IMR-90 (cell line): ENCODE measurements at places on chromosomes 6 and 20.
A peak's percentile ranks its signal among the peaks of the same experiment; 100 is the strongest.

DNA sequence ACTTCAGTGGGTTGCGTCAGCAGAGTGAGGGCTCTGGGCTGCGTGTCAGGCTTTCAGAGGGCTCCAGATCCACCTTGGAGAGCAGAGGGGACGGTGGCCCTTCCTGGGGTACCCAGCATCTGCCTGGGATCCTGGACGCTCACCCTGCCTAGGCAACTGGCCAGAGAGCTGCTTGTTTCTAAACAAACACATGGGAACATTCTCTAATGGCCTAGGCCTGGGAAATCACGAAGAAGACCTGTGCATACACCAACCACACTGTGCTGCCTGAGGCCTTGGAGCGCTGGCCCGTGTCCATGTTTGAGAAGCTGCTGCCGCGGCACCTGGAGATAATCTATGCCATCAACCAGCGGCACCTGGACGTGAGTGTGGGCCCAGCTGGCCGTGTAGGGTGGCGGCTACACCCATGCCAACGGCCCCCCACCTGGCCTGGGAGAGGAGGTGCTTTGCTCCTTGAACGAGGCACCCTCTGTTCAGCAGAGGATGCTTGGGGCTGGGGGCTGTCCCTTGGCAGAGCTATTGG is 32.2 kb downstream of the PYGB start:
- no peak for DNase-seq

- DNase-seq: no peak
These were observed 725.5 kb downstream of the TBC1D32 start for GRCh38 chr6:120608826-120609225.

DNA sequence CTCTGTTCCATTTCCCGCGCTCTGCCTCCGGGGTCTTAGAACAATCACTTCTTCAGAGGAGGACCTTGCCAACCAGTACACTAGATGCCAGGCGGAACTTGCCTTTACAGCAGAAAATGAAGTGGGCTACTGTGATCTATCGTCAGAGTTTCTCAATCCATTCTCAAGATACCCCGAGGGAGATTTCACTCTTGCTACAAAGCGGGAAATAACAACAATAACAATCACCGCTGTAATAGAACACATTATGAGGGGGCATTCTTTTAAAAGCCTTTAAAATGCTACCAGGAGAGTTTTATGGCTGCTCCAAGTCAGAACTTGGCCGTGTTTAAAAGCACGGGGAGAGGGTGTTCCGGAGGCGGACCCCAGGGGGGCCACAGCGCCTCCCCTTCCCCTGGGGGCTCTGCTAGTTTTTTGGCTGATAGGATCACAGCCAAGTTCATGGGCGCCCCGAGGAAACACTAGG is 617.0 kb upstream of the AGPAT4 start:
- DNase-seq: no peak

- DNase-seq: peak; percentile 36
These were observed 54.4 kb upstream of the CEP85L start for GRCh38 chr6:118705544-118706491.

DNA sequence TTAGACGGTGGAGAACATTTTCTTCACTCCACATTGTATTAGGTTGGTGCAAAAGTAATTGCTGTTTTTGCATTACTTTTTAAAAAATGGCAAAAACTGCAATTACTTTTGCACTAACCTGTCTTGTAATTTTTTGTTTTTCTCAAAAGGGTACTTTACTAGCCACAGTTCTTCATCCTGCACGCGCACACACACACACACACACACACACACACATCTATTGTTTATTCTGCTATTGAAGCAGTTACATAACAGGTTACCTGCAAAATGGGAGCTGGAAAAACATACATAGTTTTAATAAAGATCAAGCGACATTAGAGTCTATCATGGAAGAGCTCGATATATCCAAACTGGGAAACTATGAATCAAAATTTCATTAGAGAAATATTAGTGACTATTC is 235.2 kb downstream of the SIM1 start:
- DNase-seq: no peak

DNA sequence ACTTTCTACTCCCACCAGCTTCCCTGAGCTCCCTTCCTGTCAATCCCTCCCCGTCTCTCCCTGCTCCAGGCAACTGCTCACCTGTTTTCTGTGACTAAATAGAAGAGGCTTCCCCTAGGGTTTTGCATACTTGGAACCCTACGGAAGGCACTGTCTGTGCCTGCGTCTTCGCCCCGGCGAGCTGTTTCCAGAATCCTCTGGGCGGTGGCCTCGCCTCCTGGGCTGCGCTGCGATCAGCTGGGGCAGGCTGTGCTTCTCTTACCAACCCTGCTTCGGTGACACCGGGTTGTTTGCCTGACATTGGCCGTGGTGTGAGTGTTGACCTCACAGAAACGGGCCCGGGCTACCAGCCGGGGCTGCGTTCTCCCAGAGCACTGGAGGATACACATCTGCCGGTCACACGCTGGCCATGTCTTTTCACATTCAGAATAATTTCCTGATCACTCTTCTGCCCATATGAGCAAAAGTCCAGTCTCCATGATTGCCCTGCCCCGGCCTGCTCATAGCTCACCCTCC is 29.4 kb upstream of the CCR6 start:
- no peak for DNase-seq

GRCh38 chr6:92810913-92811312 is 608.4 kb downstream of the EPHA7 start:
- peak; percentile 27 for DNase-seq

GRCh38 chr6:104940893-104941728 is 15.8 kb upstream of the LIN28B start:
- peak; percentile 30 for DNase-seq

- DNase-seq: peak; percentile 57
These were observed 25.6 kb upstream of the IER3 start for GRCh38 chr6:30769853-30770524.

DNA sequence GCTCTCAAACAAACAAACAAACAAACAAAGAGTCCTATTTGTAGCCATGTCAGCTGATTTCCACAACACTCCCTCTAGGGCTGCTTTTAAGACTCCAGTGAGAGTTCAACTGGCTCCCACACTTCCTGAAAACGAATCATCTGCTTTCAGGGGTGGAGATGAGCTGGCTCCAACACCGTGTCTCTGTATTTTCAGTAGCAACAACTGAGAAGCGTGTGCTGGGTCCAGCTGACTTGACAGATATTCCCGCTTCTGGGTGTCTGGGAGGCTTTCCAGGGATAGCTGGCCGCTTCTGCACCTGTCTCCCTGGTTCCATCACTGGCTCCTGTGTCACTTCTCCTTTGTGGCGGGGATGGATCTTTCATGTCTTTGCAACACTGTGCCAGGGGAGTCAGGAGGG is 272.5 kb upstream of the SOX4 start:
- DNase-seq: no peak

- peak; percentile 24 for DNase-seq
These were observed 219.8 kb upstream of the STXBP5 start for GRCh38 chr6:146984251-146984924.

- no peak for DNase-seq
These were observed 595 bp downstream of the FBXO5 start for GRCh38 chr6:152981989-152982903.

DNA sequence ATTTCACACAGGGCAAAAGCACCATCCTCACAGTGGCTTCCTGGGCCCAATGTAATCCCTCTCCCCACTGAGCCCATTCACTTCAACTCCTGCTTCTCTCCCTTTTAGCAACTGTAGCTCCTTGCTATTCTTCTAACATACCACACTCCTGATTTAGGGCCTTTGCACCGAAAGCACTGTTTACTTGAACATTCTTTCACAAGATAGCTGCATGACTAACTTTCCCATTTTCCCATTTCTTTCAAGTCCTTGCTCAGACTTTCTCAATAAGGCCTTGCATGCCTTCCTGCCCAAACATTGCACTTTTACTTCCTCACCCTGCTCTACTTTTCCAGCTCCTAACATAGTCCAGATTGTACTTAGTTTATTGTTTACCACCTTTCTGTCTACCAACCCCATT is 73.0 kb downstream of the SHPRH start:
- DNase-seq: peak; percentile 96

DNA sequence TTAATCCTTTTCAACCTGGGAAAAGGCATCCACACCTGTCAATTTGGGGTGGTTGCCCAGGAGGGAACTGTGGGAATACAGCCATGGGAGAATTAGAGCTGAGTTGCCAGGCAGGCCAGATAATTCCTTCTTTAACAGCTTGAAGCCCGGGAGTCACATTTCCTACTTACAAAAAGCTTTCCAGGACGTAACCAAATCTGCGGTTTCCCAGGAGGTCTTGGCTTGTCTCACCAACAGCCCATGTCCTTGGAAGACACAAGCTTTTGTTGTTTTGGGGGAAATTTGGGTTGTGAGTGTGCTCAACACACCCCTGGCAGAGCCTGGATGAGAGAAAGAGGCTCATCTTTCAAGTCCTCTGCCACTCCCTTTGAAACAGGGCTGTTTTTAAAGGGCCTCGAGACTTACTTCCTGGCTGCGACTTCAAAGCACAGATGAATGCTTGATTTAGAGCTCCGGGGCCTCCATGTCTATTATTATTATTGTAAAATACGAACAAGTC is 465.9 kb upstream of the BTBD3 start:
- DNase-seq: peak; percentile 11

DNA sequence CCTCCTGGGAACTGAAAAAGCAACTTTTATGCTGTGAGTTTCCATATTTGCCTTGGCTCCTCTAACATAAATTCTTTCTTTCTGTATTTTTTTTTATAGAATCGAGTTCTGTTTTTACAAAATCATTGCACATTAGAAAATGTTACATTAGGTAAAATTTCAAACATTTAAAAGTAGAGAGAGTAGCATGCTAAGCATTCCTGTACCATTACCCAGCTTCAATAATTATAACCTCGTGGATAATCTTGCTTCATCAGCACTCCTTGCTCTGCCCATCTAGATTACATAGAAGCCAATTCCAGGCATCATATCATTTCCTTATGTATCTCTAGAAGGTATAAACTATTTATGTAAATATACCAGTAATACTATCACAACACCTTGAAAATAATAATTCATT is 15.4 kb upstream of the FBXO30 start:
- peak; percentile 19 for DNase-seq

- DNase-seq: no peak
These were observed 40.9 kb downstream of the OVOL2 start for GRCh38 chr20:18016772-18017171.

DNA sequence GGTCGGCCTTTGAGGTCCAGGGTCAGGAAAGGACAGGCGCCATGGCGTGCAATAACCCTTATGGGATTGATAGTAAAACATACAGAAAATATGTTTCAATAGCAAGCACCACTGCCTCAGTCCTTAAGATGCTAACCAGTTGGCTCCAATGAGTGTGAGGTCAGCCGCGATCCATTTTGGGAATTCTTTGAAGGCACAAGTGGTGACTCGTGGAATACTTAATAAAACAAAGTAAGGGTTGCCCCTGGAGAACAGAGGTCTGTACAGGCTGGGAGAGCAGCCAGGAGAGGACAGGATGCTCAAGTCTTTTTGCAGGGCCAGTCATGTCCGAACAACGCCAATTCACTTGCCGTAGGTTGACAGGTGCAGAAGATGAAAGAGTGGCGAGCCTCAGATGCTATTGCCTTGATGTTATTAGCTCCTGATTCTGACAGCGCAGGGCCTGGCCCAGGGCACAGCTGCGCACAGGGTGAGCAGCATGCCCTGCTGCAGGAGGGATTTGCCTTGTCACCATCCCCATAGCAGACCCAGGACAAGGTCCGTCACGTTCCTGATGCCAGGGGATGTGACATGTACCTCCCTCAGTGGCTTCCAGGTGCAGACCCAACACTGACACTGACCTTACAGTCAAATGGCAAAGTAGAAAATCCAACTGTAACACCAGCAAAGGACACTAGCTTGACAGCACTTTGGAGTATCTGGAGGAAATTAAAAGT is 21.8 kb downstream of the SYNDIG1 start:
- no peak for DNase-seq

- DNase-seq: no peak
These were observed 465.2 kb downstream of the PHF3 start for GRCh38 chr6:64100702-64101303.

- DNase-seq: no peak
These were observed at the start of gene OPRM1 for GRCh38 chr6:154039231-154039842. OPRM1 (plus strand) TSS chr6:154039240; CDS start chr6:154039545, 305 bp downstream.

DNA sequence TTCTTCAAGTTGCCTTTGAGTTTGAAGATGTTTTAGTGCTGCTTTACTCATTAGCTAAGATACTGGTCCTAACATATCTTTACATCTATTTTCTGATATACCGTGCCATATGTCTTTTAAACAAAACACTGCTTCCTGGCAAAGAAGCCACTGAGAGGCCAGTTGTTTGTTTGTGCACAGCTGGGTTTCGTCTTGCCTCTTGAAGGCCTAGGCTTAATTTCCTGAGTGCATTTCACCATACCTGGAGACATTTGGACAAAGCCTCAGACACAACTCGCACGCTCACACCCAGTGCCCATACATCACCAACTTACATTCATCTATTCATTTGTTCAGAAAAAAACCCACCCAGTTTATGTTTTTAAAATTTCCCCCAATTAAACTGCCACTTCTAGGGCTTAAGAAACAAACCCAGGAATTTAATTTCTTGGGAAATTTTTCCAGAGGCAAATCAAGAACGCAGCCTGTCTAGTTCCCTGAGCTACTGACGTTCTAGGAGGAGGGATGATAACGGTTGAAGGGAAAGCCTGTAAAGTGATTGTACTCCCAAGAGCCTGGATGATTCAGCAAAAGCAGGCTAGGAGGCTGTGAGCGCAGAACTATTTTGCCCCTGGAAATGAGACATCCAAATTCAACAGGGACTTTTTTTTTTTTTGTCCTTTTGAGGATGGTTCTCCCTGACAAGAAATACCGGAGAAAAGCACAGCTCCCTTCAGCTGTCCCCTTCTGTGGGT is 77.7 kb downstream of the OLIG3 start:
- DNase-seq: peak; percentile 28

GRCh38 chr20:1900321-1900801 is 5.2 kb downstream of the SIRPA start:
- DNase-seq: peak; percentile 80

- peak; percentile 97 for DNase-seq
These were observed 259.1 kb downstream of the HDGFL1 start for GRCh38 chr6:22828179-22829062.

- DNase-seq: no peak
These were observed 7.1 kb upstream of the SLC17A4 start for GRCh38 chr6:25747477-25747876.

DNA sequence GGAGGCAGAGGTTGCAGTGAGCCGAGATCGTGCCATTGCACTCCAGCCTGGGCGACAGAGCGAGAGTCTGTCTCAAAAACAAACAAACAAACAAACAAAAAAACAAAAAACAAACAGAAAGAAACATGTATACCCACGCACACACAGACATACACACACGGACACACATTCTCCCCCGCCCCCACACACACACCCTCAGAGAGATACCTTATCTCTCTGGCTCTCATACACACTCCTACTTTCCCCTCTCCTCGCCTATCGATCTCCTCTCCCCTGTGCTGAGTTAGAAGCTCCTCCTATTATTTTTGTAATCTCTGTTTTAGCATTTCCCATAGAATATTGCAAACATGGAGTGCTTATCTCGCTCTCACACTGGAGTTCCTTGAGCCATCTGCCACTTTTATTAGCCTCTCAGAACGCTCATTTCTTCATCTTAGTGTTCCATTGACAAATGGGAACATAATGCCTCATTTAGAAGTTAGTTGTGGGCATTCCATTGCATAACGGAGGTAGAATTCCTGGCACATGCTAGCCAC is 144.2 kb upstream of the CITED2 start:
- no peak for DNase-seq
